ENCODE measurements at places on chromosomes 1 and 21.

- DNase-seq = no peak
These were observed 13.6 kb upstream of the TRIM17 start for GRCh38 chr1:228430243-228430642.

DNA sequence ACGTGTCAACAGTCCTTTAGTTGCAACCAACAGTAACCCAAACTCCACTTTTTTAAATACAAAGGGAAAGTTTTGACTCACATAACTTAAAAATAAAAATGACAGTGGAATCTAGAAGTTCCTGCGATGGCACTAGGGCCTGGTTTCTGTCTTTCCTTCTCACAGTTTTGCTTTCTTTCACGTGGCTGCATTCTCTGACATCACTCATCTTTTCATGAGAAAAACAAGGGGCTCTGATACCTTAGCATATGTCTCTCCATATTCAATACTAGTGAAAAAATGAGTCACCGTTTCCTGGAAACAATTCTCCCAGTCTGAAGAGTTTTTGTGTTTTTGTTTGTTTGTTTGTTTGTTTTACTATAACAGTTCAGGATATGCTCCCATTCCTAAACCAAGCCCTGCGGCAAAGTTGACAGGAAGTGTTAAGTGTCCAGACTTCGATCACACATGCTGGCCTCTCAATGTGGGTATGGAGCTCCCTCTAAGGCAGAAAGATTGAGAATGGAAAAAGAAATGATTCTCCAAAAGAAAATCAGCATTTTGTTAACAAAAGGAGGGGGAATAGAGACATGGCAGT, 483.3 kb downstream of the TTLL7 start:
- no peak for DNase-seq

DNA sequence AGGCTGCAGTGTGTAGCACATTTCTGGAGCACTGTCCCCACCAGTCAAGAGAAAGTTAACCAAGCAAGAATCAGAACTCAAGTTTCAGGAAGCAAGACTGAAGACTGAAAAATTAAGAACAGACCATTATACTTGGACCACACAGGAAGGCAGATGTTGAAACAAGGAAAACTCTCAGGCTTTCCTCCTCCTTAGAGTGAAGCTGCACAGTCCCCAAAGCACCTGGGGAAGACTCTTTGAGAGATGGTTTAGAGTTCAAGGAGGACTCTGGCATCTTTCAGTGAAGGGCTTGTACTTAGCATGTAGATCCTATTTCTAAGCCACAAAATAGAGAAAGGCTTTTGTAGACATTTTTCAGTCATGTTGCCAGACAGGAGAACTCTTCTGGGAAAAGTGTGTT, 113.7 kb upstream of the KCTD3 start:
- DNase-seq = no peak

DNA sequence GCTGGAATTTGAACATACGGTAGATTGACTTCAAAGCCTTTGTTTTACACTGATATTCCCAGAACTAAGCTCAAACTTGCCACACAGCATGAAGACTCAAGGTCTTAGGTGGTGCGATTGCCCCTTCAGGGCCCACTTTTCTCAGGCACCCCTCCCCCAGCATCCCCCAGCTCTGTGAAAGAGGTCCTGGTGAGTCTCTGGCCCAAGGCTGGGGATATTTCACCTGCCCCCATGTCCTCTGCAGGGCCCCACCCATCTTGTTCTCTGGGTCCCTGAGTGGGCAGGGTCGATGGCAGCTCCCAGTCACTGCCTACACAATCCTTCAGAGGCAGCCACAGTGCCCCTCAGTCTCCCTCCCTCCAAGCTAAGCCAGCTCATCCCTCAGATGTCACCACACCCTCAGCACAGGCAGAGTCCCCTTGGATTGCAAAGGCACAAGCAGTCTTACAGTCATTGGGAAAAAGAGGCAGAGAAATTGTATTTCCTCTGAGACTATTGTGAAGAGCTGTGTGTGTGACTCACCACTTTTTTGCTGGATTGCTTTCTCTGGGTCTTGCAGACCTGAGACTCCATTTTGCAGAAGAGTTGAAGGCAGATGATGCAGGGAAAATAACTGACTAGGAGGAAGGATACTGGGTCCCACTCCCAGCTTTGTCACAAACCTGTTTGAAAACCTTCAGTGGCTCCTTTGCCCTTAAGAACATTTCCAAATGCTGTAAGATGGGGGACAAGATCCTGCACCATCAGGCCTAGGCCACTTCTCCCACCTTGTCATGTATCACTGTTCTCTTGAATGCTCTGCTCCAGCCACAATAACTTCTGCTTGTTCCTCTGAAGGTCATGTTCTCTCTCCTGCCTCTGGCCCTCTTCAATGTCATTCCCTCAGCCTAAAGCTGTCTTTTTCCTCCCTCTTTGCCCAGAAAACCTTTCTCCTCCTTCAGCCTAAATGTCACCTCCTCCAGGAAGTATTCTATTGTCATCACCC, 119.1 kb upstream of the GRIK3 start:
- DNase-seq = no peak

DNA sequence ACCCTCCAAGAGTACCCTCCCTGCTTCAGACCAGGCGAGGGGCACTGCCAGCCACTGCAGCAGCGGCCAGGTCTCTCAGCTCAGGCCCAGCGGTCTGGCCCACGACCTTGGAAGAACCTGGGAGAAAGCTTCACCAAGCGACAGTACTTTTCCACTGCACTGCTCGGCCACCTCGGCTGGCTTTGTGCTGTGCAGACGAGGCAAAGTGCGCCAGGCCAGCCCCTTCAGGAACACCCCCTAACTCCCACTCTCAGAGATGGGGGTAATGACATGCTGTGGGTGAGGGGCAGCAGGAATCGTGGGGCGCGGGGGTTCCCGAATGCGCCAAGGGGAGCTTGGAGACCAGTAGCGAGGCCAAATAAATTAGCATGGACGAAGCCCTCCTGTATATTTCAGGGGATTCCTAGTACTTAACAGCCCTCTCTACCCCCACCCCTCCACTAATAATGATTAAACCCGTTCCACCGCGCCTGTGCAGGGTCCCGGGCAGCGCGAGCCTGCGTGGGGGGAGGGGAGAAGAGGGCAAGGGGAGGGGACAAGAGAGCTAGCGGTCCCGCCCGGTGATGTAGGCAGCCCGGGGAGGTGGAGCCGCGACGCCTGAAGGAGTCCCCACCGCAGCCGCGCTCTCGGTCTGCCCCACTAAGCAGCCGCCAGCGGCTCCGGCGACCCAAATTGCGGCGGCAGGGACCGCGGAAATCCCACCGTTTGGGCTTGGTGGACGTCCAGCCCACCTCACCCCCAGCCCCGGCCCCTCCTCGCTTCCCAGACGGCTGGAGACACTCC, at the start of gene FAM43B:
FAM43B (plus strand) TSS at position 629 of the 783 bp plus-strand sequence. CDS start 401 bp downstream, outside the sequence.
- DNase-seq = no peak

GRCh38 chr1:199243423-199244061, 604.7 kb downstream of the PTPRC start:
- DNase-seq = peak; percentile 18

- DNase-seq = no peak
These were observed 239.1 kb upstream of the IRF2BP2 start for GRCh38 chr1:234848972-234849649.

DNA sequence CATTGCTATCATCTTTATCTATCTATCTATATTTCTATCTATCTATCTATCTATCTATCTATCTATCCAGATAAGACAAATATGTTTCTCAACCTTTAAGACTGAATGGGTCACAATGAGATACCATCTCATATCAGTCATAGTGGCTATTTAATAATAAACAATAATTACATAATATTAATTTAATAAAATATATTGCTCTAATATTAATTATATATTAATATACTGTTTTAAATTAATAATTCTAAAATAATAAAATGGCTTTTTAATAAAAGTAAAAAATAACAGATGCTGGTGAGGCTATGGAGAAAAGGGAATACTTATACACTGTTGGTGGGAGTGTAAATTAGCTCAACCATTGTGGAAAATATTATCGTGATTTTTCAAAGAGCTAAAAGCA, 13.0 kb upstream of the PLPPR4 start:
- DNase-seq = no peak

DNA sequence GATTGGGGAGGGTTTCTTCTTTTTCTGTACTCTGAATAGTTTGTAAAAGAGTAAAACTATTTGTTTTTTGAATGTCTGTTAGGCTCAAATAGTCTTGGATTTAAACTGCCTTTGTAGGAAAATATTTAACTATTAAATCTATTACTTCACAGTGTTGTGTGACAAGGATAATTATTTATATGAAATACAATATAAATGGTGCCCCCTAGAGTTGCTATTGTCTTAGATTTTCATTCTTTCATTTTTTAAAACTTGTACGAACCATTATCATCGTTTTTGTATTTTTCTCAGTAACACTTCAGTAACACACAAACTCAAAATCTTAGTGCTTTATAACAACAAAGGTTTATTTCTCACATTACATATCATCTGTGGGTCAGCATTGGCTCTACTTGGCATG, 37.4 kb downstream of the C1orf185 start:
- no peak for DNase-seq

DNA sequence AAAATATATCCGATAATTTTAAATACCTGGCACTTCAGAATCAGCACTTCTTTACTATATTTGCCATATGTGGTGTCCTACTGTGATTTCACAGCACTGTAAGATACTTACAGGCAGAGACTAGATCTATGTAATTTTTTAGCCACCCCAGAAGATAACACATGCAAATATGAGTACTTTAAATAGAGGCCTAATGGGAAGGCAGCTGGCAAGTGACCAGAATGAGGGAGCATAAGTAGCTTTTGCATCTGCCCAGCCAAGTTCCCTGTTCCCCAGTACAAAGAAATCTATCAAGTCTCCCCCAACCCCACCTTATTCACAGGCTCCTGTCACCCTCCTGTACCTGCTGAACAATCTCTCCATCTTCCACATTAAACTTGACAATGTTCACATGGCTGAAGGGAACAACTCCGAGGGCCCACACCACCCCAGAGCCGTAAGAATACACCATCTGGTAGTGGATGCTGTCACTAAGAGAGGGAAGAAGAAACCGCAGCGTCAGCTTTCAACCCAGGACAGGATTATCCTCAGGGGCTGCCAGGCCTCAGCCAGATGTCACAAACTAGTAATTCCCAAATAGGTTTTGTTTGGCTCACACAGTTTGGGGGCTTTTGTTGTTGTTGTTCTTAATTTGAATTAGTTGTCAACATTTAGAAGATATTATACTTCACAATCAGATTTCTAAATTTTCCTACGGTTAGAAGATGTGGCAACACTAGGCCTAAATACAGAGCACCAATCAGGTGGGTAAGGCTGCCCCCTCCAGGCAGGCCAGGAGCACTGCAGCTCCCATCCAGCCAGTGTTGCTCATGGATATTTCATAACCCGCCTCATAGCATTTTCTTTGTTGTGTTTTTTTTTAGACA, 10.4 kb downstream of the EMC1 start:
- peak; percentile 26 for DNase-seq

- peak; percentile 42 for DNase-seq
These were observed 89.7 kb downstream of the DMRTA2 start for GRCh38 chr1:50333595-50333974.

GRCh38 chr1:41876576-41877445, 41.9 kb downstream of the HIVEP3 start:
- DNase-seq = no peak

GRCh38 chr1:214107322-214108096, 119.7 kb downstream of the PROX1 start:
- no peak for DNase-seq

- DNase-seq = no peak
These were observed 2.4 kb upstream of the KISS1 start for GRCh38 chr1:204198348-204199340.

DNA sequence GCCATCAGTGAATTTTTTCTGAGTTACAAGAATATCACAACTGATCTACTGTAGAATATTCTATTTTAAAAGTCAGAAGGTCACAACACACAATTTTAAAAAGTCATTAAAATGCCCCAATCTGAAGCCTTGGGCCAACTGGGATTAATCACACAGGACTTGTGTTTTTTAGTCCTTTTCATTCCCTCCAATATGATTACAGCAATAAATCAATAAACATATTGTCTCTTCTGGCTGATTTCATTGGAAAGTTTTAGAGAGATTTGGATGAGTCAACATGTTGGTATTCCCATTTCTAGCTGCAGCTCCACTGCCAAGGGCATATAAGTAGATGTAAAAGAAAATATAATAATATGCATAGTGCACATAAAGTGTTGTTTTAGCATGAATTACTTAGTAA, 85.8 kb downstream of the NIBAN1 start:
- no peak for DNase-seq
